ENCODE measurements at places on chromosomes 6 and 20.

- DNase-seq, result no peak
Measured at GRCh38 chr6:89197141-89197540, 20.0 kb downstream of the GABRR1 start.

GRCh38 chr6:20360471-20361119 lies 41.1 kb upstream of the E2F3 start:
- DNase-seq, result no peak

- DNase-seq, result peak; percentile 92
Measured at GRCh38 chr20:57398231-57398821, 7.1 kb downstream of the RBM38 start.

DNA sequence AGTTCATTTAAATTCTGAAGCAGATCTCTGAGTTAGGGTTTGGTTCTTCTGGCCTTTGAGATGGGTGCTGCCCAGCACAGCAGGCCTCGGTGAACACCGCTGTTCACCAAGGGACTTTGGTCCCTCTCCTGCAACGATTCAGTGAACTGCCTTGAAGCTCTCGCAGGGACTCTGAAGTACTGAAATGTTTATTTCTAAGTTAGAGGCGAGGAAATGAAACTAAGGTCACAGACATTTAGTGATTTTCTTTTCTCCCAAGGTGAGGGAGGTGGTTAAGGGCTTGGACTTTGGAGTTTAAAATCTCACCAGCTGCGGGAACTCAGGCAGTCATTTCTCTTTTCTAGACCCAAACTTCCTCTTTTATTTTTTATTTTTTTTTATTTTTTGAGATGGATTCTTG lies 26.2 kb downstream of the E2F3 start:
- DNase-seq, result no peak

GRCh38 chr6:74357321-74357720 lies 661.3 kb downstream of the CD109 start:
- no peak for DNase-seq

- no peak for DNase-seq
Measured at GRCh38 chr20:10110151-10110550, 75.4 kb downstream of the ANKEF1 start.

DNA sequence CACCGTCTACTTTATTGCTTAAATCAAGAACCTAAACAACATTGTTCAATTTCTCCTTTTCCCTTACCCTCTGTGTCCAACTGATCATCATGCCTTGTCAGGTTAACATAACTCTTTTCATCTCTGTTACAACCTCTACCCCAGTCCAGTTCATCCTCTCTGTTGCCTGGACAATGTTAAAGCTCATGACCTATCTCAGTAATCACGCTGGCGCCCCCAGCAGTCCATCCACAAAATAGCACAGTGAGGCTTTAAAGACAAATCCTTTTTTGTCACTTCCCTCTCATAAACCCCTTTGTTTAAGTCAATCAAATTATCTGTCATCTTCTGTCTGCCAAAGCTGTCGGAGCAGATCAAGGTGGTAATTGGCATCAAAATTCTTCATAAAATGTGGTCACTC lies 140.1 kb downstream of the QKI start:
- peak; percentile 39 for DNase-seq

DNA sequence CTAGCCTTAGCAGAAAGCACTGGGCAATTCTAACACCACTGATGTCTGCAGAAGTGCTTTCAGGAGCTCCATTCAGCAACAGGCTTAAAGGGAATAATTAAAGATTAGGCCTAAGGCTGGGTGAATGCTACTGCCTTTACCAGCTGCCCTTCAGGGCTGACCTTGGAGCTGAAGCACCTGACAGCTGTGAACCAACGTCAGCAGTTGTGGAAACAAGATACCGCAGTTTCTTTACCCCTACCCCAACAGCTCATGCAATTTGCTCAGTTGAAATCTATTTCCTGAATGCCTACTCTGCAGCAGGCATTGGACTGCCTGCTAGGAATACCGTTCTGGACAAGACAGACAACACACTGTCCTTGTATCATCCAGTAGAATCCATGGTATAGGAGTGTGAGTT lies 51.5 kb upstream of the ADTRP start:
- no peak for DNase-seq

GRCh38 chr20:16562259-16562658 lies 11.0 kb downstream of the KIF16B start:
- DNase-seq, result no peak

DNA sequence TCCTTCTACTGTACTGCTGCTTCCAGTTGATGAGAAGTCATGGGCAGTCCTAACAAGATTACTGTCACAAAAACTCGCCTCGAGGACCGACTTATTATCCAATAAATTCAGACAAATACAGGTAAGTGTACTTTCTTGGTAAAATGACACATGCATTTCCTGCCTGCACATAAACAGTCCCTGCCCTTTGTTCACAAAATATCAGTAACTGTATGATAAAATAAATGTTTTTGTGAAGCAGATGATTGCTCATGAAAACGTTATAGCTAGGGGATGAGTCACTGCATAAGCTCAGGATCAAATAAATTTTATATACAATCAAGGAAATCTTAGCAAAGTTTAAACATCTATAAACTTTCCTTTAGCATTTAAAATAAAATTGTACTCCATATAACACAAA lies 164.5 kb upstream of the RIPOR2 start:
- no peak for DNase-seq

DNA sequence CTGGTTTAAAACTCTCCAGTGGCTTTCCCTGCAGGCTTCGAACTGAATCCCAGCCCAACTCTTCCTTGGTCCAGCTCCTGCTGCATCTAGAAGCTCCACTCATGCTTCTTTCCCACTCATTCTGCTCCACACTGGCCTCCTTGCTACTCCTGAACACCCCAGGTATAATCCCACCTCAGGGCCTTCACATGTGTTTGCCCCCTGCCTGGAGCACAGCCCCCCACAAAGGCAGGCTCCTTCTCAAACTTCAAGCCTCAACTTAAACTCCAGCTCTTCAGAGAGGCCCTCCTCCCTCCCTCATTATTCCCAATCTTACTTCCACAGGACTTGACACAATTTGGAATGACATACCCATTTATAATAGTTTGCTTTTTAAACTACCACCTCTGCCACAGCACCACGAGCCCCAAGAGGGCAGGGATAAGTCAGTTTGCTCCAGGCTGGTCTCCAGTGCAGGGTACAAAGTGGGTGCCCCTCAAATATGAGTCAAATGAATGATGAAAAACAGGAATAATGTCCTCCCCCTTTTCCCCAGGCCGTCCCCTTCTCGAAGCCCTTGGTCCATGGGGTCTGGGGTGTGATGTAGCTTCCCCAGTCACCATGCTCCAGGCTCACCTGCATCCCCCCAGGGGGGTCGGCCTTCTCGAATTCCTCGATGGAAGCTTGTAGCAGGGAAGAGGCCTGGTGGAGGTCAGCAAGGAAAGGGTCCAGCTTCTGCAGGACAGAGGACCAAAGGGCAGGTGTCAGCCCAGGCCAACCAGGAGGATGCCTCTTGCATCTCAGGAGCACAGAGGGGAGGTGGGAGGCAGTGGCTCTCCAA lies 37.4 kb downstream of the KIAA1755 start:
- DNase-seq, result no peak

GRCh38 chr20:11266571-11266970 lies 592.8 kb upstream of the JAG1 start:
- no peak for DNase-seq

GRCh38 chr20:3704087-3704486 lies 8.3 kb downstream of the SIGLEC1 start:
- DNase-seq, result no peak

DNA sequence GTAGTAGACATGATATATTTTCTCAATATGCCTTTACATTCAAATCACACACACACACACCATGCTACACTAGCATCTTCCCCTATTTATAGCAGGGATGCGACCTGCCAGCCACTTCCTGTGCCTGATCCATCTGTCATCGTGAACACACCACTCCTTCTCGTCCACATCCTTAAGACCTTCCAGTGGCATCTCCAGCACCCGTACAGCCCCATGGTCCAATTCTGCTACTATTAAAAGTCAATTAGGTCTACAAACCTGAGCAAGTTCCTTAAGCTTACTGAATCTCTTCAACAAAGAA lies 54.5 kb downstream of the KIF16B start:
- DNase-seq, result no peak

DNA sequence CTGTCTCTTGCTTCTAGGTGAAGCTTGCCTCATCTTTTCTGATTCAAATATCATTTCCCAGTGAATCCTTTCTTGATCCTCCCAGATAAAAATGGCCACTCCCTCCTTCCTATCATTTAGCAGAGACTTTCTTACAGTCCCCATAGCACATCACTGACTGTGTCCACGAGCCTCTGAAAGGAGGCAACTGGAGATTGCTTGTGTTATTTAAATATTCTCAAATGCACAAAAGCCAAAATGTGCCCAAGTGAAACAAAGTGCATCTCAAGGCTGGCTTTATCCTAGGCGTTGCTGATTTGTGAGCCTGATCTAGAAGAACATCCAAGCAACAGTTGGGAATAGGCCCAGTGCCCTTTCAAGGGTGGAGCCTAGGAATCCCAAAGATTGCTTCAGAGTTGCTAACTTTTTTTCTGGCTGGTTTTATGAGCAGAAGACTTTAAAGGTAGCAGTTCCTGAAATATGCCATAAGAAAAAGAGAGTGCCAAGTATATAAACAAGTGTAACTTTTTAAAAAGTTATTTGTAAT lies 393.6 kb downstream of the CD83 start:
- no peak for DNase-seq

GRCh38 chr6:20340068-20340848 lies 61.4 kb upstream of the E2F3 start:
- DNase-seq, result no peak
